ENCODE measurements at places on chromosomes 5 and 9. TPM values are rescaled to one million over a fixed set of nuclear protein-coding genes. Genes with fewer than 3 reads are reported as not detected.

DNA sequence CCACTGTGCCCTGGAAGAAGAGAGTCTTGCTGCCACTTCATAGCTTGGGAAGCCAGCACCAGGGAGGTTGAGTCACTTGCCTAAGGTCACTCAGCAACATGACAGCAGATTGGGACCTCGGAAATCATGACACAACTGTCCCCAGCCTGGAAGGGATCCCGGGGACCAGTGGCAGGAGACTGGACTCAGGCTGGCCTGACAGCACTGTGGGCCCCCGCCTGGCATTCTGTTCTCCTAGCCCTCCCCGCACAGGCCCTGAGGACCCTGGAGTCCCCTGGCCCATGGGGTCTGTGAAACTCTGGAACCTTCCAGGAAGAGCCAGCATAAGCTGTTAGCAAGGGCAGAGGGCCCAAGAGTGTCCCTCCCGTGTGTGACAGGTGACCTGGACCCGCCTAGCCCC is 64.9 kb downstream of the COL5A1 start:
- no peak for DNase-seq

DNA sequence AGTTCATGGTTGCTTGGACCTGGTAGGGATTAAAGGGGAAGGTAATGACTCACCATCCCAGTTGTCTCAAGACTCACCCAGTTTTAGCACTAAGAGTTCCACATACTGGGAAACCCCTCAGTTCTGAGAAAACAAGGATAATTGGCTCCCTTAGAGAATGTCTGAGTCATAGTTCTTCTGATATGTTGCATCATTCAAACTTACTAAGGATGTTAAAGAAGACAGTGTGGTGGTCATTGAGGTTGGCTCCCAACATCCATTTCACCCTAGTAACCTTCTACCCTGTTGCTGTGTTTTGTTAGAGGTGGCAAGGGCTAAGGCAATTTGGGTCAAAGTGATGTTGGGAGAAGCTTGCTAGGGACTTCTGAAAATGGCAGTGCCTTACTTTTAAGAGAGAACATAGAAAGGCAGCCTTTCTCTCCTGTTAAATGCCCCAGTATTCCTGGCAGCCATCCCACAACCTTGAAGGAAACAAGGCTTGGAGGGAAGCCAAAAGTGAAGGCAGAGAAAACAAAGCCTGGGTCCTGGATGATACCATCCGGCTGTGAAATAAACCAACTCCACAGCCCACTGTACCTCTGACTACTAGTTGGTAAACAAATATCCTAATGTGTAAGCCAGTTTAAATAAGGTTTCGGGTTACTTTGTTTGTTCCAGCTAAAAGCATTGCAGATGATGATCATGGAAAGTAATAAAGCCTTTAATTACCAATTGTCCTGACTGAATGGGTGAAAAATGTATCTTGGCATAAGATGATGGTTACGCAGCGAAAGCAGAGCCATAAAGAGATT is 80.4 kb upstream of the ADAMTSL1 start:
- peak; percentile 75 for DNase-seq

KIF12 gene
- 0.07 TPM for polyA plus RNA-seq

DNA sequence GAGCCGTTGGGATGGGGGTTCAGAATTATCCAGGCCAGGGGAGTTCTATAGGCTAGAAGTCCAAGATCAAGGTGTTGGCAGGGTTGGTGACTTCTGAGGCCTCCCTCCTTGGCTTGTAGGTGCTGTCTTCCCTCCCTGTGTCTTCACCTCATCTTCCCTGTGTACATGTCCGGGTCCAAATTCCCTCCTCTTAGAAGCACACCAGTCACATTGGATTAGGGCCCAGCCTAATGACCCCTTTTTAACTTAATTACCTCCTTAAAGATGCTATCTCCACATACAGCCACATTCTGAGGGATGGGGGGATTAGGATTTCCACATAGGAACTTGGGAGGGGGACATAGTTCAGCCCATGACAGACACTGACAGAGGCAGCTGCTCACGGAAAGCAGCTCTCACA is 12.1 kb downstream of the LRSAM1 start:
- no peak for DNase-seq

SHC3 gene
- 1.3 TPM for polyA plus RNA-seq

RAI14 gene
- 116 TPM for polyA plus RNA-seq

DNA sequence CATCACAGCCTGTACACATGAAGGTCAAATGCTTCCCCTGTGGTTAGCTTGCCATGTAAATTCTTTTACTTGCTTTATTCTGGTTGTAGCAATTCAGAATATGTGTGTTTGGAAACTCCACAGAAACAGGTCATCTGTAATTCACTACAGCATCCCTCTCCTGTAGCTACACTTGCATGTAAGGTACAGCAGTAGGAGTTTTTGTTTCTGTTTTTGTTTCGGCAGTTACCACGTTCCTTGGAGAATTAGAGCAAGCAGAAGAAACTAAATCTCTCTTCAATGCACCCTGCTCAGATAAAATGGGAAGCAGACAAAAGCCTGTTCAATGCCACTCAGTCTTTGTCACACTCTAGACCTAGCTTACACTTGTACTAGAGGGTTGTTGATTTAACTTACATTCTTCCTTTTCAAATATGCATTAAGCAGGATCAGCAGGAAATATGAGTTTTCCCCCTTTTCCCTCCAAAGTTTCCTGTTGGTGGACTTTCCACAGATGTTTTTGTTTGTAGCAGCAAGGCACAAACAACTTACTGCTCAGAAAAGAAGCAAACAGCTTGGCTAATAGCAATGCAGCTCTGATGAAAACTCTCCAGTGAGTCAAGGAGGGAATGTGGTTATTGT is 80.9 kb downstream of the YIPF5 start:
- no peak for DNase-seq

PLCXD3 gene
- polyA plus RNA-seq: 0.06 TPM

CEMIP2 gene
- polyA plus RNA-seq: 117 TPM

STK32A gene
- 1.2 TPM for polyA plus RNA-seq

GRCh38 chr5:117183326-117183725 is 608.7 kb upstream of the SEMA6A start:
- DNase-seq: no peak

Data from BJ (cell line).